Fibroblast of upper back skin (primary cell): ENCODE measurements at places on chromosomes 12 and 14.

DNA sequence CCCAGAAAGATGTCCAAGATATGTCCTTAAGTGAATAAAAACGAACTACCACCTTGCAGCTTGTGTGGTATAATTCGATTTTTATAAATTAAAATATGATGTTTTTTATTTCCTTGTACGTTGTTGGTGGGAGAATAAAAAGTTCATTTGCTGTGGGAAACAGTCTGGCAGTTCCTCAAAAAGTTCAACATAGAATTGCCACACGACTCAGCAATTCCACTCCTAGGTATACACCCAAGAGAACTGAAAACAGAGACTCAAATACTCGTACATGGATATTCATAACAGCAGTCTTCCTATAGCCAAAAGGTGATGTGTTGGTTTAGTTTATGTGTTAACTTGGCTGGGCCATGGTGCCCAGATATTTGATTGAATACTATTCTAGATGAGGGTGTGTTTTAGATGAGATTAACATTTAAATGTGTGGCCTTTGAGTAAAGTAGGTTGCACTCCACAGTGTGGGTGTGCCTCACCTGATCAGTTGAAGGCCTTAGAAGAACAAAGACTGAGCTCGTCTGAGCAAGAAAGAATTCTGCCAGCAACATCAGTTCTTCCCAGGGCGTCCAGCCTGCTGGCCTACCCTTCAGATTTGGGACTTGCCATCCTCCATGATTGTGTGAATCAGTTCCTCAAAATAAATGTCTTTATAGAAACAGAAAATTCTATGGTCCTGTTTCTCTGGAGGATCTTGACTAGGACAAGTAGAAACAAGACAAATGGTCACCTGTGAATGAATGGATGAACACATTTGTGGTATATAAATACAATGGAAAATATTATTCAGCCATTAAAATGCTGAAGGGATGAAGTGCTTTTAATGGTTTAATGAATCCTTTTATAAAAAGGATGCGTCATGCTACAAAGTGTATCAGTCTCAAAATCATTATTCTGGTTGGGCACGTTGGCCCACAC lies 5.1 kb upstream of the DENR start:
- DNase-seq = no peak

DNA sequence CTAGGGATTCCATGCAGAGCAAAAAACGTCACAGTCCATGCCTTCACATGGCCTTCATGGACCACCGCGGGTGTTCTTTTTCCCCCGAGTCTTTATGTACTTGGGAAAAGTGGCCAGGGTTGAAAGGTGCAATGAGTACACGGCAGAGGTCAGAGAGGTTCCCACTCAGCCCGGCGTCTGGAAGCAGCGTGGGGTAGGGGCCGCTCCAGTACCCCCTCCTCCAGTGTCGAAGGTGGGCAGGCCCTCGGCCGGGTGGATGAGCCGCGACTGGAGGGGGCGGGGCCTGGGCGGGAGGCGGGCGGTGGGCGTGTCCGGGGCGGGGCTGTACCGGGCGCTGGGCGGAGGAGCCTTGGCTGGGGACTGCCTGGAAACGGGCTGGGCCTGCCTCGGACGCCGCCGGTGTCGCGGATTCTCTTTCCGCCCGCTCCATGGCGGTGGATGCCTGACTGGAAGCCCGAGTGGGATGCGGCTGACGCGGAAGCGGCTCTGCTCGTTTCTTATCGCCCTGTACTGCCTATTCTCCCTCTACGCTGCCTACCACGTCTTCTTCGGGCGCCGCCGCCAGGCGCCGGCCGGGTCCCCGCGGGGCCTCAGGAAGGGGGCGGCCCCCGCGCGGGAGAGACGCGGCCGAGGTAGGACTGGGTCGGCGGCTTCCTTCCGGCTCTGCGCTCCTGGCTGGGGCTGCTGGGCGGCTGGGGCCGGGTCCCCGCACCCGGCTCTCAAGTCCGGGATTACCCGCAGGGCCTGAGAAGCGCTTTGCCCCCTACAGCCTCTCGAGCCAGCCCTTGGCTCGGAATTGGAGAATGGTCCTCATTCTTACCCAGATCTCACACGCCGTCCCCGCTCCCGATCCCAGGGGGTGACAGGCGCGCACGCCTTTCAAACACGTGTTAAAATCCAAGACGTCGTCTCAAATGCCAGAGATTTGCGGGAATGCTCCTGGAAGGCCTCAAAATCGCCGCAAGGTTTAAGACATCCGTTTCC lies at the start of gene RXYLT1:
RXYLT1 (plus strand) TSS at position 412 of the 984 bp plus-strand sequence; CDS start at position 464, 52 bp downstream.
- DNase-seq = peak; percentile 77

DNA sequence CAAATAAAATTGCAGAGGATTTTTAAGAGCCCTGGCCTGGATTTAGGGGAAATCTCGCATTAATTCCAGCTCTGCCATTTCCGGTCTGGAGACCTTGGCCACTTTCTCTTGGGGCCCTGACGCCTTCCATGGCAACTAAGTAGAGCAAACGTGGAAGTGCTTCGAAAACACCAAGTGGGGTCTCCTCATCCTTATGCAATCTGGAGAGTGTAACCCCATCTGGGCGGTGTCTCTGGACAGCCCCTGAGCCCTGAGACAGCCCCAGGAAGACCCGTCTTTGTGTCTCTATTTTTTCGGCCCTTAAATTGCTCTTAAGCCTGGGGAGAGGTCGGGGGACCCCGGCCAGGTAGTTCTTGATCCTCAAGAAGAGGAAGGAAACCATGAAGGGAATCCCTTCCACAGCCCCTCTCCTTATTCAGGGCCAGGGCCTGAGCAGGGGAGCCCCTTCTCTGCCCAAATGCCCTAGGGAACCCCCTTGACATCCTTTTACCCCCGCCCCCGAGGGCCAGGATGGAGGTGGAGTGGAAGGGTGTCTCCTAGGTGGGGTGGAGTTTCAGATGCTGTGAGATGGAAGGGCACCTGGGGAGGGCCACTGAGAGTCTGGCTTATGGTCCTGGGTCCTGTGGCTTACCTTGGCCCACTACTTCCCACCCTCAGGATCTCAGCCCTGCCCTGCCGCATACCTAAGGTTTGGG lies 17.6 kb upstream of the NR4A1 start:
- no peak for DNase-seq

GRCh38 chr12:70042675-70043074 lies 200.6 kb upstream of the CNOT2 start:
- DNase-seq = peak; percentile 5

- peak; percentile 50 for DNase-seq
Observed at GRCh38 chr14:47226877-47227520, 448.4 kb downstream of the MDGA2 start.

DNA sequence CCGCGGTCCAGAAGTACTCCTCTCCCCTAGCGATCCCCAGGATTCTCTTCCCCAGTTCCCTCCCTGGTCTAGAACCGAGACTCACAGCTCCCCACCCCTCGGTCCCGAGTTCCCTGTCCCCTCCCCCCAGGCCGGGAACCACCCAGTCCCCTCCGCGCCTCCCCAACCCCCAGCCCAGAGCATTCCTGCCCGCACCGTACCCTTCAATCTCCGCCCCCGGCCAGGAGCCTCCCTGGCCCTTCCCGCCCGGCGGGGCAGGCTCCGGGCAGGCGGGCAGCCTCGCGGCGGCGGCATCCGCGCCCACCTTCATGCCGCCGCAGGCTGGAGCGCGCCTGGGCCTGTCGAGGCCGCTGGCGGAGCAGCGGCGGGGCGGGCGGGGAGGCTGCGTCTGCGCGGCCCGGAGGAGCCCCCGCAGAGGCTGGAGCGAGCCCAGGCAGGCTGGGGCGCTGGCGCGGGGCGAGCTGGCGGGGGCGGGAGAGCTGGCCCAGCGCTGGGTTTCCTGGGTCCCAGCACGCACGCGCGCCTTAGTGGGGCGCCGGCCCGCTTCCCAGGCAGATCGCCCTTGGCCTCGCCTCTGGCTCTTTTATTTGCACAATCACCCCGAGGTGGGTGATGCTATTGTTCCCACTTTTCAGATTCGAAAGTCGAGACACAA lies 22.2 kb upstream of the GPR132 start:
- DNase-seq = peak; percentile 53

GRCh38 chr12:105292705-105293104 lies 37.8 kb upstream of the C12orf75 start:
- no peak for DNase-seq

DNA sequence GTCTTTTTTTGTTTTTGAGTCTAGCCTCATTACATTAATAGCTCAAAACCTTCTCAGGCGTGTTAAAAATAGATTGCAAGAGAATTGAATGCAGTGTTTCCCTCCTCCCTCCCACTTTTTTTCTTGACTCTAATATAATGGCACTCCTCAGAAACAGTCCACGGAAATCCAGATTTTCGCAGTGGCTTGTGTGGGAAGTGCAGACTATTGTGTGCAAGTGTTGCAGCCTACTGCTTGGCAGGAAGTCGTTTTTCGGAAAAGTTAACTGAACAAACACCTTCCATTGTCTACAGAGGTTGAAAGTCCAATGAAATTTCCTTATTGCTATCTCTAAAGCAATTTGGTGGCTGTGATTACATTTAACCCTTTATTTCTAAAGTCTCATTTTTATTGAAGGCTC lies 147.9 kb upstream of the E2F7 start:
- no peak for DNase-seq

DNA sequence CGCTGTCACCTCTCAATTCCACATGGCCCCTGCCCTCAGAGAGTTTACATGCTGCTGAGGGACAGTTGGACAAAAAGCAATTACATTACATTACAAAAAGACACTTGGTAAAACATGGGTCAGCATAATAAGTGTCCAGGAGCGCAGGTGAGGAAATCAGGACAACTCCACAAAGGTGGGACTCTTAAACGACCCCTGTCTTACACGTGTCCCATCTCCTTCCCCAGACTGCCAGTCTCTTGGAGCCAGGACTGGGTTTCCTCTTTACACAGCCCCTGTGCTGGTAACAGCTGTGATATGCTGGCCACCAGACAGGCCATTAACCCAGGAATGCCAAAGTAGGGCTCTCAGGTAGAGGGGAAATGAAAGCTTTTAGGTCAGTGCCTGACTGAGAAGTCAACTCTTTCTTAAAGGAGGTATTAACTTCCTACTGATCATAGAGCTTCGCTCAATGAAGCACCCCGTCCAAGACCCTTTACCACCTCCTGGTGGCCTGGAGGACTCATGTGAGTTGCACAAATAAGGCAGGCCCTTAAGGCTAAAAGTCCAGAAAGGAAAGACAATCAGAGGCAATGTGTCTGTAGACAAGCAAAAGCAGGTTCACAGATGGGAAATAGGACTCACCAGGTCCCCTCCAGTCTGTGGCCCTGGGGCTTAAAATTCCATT lies 55.5 kb downstream of the ANO2 start:
- no peak for DNase-seq

DNA sequence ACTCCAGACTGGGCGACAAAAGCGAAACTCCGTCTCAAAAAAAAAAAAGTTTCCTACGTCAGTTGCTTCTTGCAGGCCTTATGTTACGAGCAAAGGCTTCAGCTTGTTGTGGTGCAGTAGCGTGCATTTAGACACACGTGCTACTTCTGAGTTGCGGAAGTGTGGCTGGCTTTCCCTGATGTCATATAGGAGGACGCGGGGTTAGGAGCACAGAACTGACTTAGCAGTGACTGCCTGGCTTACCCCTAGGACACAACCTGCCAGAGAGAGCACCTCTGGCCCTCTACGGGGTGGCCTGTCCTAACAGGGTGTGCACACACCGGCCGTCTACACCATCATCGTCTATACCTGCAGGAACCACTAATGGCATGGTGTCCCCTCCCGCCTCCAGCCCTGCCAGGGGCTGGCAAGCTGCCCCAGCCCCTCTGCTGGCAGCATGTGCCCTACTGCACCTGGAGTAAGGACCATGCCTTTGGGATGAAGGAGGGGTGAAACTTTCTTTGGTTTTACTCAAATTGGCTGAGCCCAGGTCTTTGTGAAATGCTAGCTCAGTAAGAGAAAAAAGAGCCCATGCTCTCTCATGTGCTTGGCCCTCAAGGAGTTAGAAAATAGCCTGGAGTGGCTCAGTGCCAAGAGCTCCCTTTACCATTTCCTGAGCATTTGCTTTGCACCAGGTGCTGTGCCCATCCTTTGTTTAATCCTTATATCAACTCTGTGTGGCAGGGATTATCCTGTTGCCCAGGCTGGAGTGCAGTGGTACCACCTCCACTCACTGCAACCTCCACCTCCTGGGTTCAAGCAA lies 1.7 kb upstream of the GPR68 start:
- no peak for DNase-seq

- DNase-seq = peak; percentile 83
Observed at GRCh38 chr12:46160101-46160980, 108.5 kb downstream of the SLC38A1 start.

DNA sequence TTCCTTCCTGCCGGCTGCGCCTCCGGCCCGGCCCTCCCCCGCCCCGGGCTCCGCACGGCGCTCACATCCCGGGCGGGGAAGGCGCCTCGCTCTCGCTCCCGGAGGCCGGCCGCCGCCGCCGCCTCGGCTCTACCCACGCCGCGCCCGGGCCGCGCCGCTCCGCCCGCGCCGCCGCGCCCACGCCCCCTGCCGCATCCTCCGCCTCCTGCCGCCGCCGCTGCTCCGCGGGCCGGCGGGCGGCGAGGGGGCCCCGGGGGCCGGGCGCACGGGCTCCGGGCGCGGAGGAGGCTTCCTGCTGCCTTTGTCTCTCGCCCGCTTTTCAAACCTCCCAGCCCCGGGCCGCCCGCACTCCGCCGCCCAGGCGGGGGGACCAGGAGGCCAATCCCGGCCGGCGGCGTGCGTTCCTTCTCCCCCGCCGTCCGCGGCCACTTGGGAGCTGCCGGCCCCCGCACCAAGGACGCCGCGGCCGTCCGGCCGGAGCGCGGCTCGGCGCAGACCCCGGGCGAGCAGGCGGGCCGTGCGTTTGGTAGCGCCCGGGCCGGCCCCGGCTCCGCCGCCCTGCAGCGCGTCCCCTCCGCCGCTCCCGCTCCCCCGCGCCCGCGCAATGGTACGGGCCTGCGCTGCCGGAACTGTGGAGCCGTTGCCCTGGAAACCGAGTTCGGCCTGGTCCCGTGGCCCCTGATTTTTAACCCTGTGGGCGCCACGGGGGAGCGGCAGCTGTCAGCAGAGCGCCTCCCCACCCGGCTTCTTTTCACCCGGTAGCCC lies at the start of gene FBXL14:
FBXL14 (minus strand) TSS at position 321 of the 765 bp plus-strand sequence. CDS start 515 bp downstream, outside the sequence.
- DNase-seq = peak; percentile 83

GRCh38 chr14:33799705-33800570 lies 150.9 kb downstream of the EGLN3 start:
- no peak for DNase-seq

GRCh38 chr12:80038062-80038560 lies 61.2 kb upstream of the OTOGL start:
- DNase-seq = no peak

DNA sequence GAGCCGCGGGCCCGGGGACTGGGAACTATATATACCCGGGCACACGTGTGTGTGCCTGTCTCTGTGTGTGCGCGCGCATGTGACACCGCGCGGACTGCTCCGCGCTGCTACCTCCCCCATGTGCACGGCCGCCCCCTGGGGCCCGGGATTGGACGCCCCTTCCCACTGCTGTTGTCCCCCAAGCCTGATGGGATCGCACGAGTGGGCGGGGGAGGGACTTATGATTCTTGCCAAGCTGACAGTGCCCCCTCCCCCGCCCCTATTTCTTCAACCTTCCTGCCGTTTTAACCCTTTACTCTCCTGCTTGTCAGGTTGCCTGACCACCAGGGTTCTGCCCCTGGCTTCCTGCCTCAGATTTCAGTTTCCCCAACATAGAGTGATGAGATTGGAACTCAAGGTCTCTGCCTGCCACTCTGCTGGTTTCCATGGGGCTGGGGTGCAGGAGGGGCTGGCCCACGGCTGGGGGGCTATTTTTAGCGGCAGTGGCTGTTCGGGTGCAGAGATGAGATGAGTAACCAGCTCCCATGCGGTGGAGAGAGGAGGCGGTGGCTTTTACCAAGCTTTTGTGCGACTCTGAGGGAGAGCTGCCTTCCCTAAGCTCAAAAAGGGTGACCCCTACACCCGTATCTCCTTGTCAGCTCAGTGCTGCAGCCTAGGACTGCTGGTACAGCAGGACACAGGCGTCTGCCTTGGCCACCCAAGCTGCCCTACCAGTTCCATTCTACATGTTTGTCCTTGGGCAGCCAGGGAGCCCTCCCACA lies at the start of gene DDN:
DDN (minus strand) TSS at position 5 of the 761 bp plus-strand sequence. CDS start 88 bp downstream, outside the sequence.
- DNase-seq = peak; percentile 55
